NCI-H1436 treated with DMSO at 0.1 percent for 48 hours (cell line): ENCODE measurements at places on chromosomes 16 and 17.

DNA sequence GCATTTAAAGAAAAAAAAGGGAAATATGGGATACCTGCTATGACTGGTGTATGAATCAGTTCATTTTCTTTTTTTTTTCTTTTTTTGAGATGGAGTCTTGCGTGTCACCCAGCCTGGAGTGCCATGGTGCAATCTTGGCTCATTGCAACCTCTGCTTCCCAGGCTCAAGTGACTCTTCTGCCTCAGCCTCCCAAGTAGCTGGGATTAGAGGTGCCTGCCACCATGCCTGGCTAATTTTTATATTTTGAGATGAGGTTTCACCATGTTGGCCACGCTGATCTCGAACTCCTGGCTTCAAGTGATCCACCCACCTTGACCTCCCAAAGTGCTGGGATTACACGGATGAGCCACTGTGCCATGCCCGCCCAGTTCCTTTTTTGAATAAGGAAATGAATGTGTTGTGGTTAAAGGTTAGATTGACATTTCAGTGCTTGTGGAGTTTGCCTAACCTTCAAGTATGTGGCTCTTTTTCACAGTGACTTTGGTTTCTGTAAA, 7.7 kb downstream of the HAPSTR1 start:
- no peak for DNase-seq

DNA sequence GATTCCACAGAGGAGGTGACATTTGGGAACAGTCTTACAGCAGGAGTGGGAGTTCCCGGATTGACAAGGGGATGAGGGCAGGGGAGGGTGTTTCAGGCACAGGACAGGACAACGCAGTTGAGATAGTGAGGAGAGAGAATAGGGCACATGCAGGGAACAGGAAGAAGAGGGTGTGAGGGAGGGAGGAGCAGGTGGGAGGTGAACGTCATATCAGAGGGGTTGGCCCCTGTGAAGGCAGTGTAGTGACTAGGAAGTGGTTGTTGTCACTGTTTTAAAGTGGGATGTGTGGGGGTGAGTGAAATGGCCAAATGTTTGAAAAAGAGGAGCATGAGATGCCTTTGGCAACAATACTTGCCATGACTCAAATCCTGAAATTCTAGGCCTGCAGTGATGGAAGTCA, 12.2 kb downstream of the PRKCB start:
- no peak for DNase-seq

GRCh38 chr16:13906168-13907089, 13.5 kb upstream of the ERCC4 start:
- DNase-seq: no peak

GRCh38 chr16:8194794-8195193, 395.5 kb downstream of the TMEM114 start:
- DNase-seq: no peak

GRCh38 chr17:2282297-2282873, 21.2 kb downstream of the SMG6 start:
- no peak for DNase-seq

DNA sequence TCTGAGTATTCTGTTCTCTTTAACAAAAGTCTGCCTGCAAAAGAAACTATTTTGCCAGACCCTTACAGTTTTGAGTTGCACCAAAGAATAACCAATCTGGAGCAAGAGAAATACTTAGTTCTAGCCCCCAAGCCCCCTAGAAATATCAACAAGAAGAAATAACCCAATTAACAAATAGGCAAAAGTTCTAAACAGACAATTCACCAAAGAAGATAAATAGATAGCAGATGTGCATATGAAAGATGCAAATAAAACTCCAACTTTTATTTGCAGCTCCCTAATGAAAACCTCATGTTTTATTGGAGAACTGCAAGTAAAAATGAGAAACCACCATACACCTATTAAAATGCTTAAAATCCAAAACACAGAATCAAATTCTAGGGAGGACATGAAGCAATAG, 1308.0 kb downstream of the CDH11 start:
- no peak for DNase-seq

GRCh38 chr16:31128711-31129567, 6.6 kb downstream of the PRSS8 start:
- no peak for DNase-seq

DNA sequence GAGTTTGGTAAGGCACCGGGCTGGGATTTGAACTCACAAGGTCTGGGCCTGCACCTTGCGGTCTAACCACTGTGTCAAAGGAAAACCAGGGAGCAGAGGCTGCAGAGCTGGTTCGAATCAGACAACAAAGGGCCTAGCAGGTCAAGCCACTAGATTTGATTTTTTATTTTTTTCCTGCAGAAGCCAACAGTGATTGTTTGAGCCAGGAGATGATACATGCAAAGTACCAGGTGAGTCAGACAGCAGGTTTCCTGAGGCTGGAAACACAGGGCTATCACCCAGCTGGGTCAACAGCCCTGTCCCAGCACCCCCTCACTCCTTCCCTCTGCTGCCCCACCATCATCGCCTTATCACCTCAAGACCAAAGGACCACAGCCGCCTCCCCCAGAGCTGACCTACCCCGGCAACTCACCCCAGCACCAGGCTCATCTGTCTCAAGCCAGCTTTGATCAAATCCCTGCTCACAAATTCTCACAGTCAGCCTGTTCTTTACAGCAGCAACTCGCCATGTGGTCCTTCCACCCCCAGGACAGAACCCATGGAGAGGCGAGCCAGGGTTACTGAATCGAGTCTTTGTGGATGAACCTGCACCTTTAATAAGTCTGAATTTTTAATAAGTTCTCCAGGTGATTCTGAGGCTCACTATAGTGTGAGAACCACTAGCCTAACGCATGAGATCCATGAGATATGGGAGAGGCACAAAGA, 13.0 kb upstream of the KRT19 start:
- no peak for DNase-seq
